ENCODE measurements at places on chromosomes 11 and 22. TPM values are rescaled to one million over a fixed set of nuclear protein-coding genes. Genes with fewer than 3 reads are reported as not detected.

ADORA2A gene
- total RNA-seq, result 19.7 TPM

SERPING1 gene
- not detected for total RNA-seq

VWA5A gene
- 4.8 TPM for total RNA-seq

TRPT1 gene
- total RNA-seq, result 33.4 TPM

HEPN1 gene
- not detected for total RNA-seq

DEUP1 gene
- total RNA-seq, result not detected

SPON1 gene
- total RNA-seq, result not detected

HNRNPUL2 gene
- total RNA-seq, result 61.6 TPM

NXPE2 gene
- not detected for total RNA-seq

KCNE3 gene
- total RNA-seq, result not detected

OR5A1 gene
- not detected for total RNA-seq

CRYAB gene
- total RNA-seq, result not detected

EI24 gene
- total RNA-seq, result 29.0 TPM

ZBED4 gene
- 24.1 TPM for total RNA-seq

DNA sequence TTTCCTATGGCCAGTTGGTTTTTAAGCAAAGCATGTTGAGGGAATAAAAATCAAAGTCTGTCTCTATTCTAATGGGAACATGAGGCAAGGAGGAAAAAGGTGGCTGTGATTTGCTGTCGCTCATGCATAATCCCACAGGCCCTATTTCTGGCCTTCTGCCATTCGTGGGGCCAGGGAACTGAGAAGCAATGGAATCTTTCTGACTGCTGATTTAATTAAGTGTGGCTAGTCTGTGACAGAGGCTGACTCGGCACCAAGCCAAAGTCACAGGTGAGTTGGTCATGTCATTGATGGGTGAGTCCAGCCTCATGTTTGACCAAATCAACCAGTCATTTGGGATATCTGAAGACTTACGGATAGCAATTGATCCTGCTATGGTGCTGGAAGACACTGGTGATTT is 429.3 kb upstream of the CADM1 start:
- DNase-seq, result no peak
- H3K4me3 ChIP-seq, result no peak overlapping the region
- H3K27me3 ChIP-seq, result no peaks in the 10 kb centered on the region
- no peaks in the 10 kb centered on the region for H3K36me3 ChIP-seq
- no peaks in the 10 kb centered on the region for H3K4me1 ChIP-seq

- peaks cover 67% of the 10 kb centered on the region for H3K4me1 ChIP-seq
- DNase-seq, result no peak
- H3K36me3 ChIP-seq, result peaks cover 24% of the 10 kb centered on the region
- H3K27ac ChIP-seq, result peak overlapping the region; percentile 97
- H3K27me3 ChIP-seq, result no peaks in the 10 kb centered on the region
These were observed 2.1 kb upstream of the NADSYN1 start for GRCh38 chr11:71450939-71451338.

- no peak overlapping the region for H3K4me3 ChIP-seq
- DNase-seq, result no peak
- no peaks in the 10 kb centered on the region for H3K27me3 ChIP-seq
- peaks cover 8% of the 10 kb centered on the region for H3K4me1 ChIP-seq
These were observed 10.0 kb downstream of the TRIM44 start for GRCh38 chr11:35672608-35673007.

GRCh38 chr11:44329472-44330230 is 19.7 kb upstream of the ALX4 start:
- peaks cover 70% of the 10 kb centered on the region for H3K27me3 ChIP-seq
- no peaks in the 10 kb centered on the region for H3K36me3 ChIP-seq
- H3K4me1 ChIP-seq, result no peaks in the 10 kb centered on the region
- H3K27ac ChIP-seq, result no peak overlapping the region

DNA sequence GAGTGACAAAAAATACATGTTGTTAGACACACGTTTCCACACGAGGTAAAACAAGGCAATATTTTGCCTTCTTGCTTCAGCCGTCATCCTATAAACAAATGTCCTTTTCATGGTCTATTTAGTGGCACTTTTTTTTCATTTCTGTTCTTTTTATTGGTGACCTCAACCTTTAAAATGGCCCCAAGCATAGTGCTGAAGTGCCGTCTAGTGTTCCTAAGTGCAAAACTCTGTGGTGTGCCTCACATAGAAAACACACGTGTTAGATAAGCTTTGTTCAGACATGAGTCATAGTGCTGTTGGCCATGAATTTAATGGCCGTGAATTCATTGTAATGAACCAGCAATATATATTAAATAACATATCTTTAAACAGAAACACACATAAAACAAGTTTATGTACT is 15.6 kb downstream of the OVCH2 start:
- peaks cover 2% of the 10 kb centered on the region for H3K4me1 ChIP-seq
- no peak overlapping the region for H3K27ac ChIP-seq
- no peak overlapping the region for H3K4me3 ChIP-seq
- no peaks in the 10 kb centered on the region for H3K36me3 ChIP-seq

DNA sequence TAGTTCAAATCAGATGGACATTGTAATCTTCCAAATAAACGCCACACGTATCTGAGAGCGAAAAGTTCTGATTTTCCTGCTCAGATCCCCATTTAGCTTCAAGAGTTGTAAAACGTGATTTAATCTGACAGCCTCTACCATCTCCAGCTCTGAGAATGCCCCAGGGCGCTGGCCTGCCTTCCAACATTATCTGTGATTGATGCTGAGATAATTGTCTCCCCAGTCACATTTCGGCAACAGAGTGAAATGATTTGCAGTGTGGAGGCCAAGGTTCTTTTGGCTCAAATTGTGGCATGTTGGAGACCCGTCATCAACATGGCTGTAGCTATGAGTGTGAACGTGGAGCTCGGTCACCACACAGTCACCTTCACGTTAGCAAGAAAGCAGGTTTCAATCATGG is 283.4 kb downstream of the BRD1 start:
- no peaks in the 10 kb centered on the region for H3K27me3 ChIP-seq
- DNase-seq, result no peak
- no peak overlapping the region for H3K27ac ChIP-seq
- H3K4me1 ChIP-seq, result no peaks in the 10 kb centered on the region

- H3K4me3 ChIP-seq, result no peak overlapping the region
- no peaks in the 10 kb centered on the region for H3K36me3 ChIP-seq
- peaks cover 1% of the 10 kb centered on the region for H3K4me1 ChIP-seq
- no peak overlapping the region for H3K27ac ChIP-seq
These were observed 125.7 kb downstream of the KCNQ1OT1 start for GRCh38 chr11:2574043-2574552.

DNA sequence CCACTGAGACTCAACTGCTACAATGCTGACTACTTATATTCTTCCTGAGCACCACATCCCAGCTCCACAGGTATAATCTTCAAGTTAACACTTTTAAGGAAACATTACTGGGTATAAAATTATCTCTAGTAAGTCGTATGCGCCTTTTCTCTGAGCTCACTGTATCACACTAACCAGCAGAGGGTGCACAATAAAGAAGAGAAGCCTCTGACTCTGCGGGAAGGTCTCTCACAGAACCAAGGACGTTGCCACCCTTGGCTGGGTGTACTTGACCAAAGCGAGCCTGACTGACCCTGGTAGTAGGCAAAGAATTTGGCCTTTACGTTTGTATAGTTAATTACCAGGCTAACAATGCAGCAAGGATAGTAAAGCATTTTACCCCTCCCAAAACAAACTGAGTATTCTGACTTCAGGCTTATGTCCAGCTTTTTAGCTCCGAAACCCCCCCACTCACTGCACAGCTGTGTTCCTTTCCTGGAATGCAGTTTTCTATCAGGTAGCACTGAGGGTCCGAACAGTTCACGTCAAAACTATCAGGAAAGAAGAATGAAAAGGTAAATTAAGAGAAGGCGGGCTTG is at the start of gene BTBD18:
TSS of gene BTBD18 (minus strand) at position 144 of the 578 bp plus-strand sequence. CDS start 631 bp downstream, outside the sequence.
- no peak for DNase-seq
- no peak within 1 kb of the TSS for H3K27ac ChIP-seq
- H3K4me1 ChIP-seq, result peaks cover 9% of the 10 kb centered on the region

DNA sequence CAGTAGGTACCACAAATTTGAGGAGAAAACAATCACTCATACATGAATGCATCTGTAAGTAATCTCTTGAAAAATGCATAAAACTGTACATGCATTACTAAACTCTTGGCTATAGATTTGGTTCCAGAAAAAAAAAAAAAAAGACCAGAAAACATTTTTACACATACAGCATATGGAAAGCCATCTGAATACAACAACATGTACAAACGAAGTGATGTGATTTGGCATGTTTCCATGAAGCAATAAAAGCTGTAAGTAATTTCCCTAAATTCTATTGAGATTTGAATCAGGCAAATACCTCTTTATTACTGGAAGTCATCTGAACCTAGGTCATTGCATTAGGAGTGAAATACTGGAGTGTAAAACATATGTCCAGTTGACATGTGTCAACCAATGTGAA is 31.9 kb upstream of the ZC3H12C start:
- no peak overlapping the region for H3K27ac ChIP-seq
- H3K4me3 ChIP-seq, result no peak overlapping the region
- peaks cover 1% of the 10 kb centered on the region for H3K36me3 ChIP-seq
- peaks cover 50% of the 10 kb centered on the region for H3K27me3 ChIP-seq

GRCh38 chr11:73197348-73197747 is 20.7 kb upstream of the P2RY2 start:
- no peak overlapping the region for H3K27ac ChIP-seq
- H3K4me1 ChIP-seq, result no peaks in the 10 kb centered on the region
- DNase-seq, result no peak
- no peak overlapping the region for H3K4me3 ChIP-seq
- H3K36me3 ChIP-seq, result no peaks in the 10 kb centered on the region

- peaks cover 66% of the 10 kb centered on the region for H3K4me1 ChIP-seq
- DNase-seq, result no peak
- no peaks in the 10 kb centered on the region for H3K27me3 ChIP-seq
- no peak overlapping the region for H3K4me3 ChIP-seq
- peaks cover 38% of the 10 kb centered on the region for H3K36me3 ChIP-seq
These were observed 10.0 kb downstream of the MED15 start for GRCh38 chr22:20517422-20517821.

DNA sequence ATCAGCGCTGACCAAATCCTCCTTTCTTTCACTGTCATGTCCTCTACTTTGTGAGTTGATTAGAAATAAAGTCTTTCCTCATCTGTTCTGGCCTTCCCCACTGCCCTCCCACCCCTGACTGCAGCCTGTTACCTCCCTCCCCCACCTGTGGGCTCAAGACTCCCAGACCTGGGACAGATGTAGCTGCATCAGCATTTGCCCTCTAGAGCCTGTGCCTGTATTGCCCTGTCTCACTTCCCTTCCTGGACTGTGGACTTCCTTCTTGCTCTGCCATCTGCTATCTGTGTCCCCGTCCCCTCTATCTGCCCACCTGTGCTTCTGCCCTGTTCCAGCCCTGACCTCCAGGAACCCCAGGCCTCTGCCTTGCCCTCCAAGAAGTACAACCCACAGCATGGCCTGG is 122.5 kb downstream of the GALNT18 start:
- no peak for DNase-seq
- H3K27ac ChIP-seq, result no peak overlapping the region
- H3K27me3 ChIP-seq, result peaks cover 11% of the 10 kb centered on the region
- no peaks in the 10 kb centered on the region for H3K4me1 ChIP-seq

DNA sequence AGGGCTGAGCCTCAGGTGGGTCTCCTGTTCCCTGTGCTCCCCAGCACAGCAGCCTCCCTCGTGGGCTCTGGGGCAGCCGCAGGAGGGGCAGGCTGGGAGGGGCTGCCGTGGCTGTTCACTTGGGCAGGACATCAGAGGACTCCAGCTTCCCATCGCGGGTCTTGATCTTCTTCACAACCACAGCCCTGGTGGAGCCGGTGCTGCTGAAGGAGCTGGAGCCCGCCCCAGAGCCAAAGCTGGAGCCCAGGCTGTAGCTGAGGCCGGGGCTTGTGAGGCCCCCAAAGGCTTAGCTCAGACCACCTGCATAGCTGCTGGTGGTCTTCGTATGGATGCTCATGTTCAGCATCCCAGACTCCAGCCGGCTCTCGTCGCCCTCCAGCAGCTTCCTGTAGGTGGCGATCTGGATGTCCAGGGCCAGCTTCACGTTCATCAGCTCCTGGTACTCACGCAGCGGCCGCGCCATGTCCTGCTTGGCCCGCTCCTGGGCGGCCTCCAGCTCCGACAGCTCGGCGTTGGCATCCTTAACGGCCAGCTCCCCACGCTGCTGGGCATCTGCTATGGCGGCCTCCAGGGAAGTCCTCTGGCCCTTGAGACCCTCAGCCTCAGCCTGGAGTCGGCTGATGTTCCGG is 126.1 kb downstream of the NECTIN1 start:
- H3K4me3 ChIP-seq, result no peak overlapping the region
- H3K4me1 ChIP-seq, result no peaks in the 10 kb centered on the region
- H3K27me3 ChIP-seq, result peaks cover 7% of the 10 kb centered on the region
- no peaks in the 10 kb centered on the region for H3K36me3 ChIP-seq
- no peak overlapping the region for H3K27ac ChIP-seq
- DNase-seq, result no peak

GRCh38 chr22:37383341-37383740 is 43.9 kb downstream of the ELFN2 start:
- H3K4me3 ChIP-seq, result no peak overlapping the region
- peaks cover 9% of the 10 kb centered on the region for H3K27me3 ChIP-seq
- no peak overlapping the region for H3K27ac ChIP-seq
- H3K36me3 ChIP-seq, result no peaks in the 10 kb centered on the region

DNA sequence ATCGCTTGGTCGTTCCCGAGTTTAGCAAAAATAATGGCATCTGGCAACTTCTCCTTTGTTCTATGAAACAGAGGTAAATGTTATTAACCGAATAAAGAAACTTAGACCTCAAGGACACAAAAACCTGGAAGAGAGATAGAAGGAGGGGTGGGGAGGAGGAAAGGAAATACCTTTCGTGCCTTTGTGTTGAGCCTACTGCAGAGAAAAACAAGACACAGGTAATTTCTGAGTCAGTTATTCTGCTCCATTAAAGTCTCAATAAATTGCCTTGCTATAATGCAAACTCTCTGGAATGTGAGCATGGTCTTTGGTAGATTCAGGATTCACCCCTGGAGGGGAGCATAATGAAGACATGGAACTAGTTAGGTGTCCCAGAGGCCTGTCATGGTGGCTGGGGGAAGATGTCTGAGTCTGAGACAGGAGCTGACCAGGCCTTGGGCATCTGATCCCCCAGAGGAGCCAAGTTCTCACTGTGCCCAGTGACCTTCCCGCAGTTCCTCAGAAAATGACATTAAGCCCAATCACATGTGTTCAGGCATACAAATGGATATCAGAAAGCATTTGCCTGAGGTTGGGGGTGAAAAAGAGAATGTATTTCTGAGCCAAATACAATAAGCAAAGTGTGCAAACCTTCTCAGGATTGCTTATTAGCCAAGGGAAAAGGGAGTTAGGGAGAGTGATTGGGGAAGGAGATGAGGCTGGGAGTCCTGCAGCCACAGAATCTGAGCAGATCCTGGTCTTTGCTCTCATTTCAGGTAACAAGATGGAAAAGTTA is 72.6 kb upstream of the CADM1 start:
- no peaks in the 10 kb centered on the region for H3K27me3 ChIP-seq
- no peaks in the 10 kb centered on the region for H3K4me1 ChIP-seq
- DNase-seq, result no peak

GRCh38 chr22:35534091-35534490 is 6.5 kb upstream of the RASD2 start:
- H3K36me3 ChIP-seq, result no peaks in the 10 kb centered on the region
- no peaks in the 10 kb centered on the region for H3K4me1 ChIP-seq
- no peak overlapping the region for H3K4me3 ChIP-seq
- H3K27me3 ChIP-seq, result peaks cover 8% of the 10 kb centered on the region
- no peak for DNase-seq

- no peaks in the 10 kb centered on the region for H3K27me3 ChIP-seq
- H3K4me1 ChIP-seq, result peaks cover 7% of the 10 kb centered on the region
- H3K4me3 ChIP-seq, result no peak overlapping the region
- DNase-seq, result no peak
- H3K27ac ChIP-seq, result no peak overlapping the region
These were observed 68.8 kb upstream of the SCUBE2 start for GRCh38 chr11:9160166-9160565.

GRCh38 chr11:68965901-68966853 is 14.6 kb downstream of the MRGPRD start:
- peaks cover 17% of the 10 kb centered on the region for H3K4me1 ChIP-seq
- no peaks in the 10 kb centered on the region for H3K36me3 ChIP-seq
- no peak overlapping the region for H3K4me3 ChIP-seq
- peaks cover 3% of the 10 kb centered on the region for H3K27me3 ChIP-seq
- no peak for DNase-seq
- no peak overlapping the region for H3K27ac ChIP-seq
